ENCODE measurements at places on chromosomes 11 and 22. TPM values are rescaled to one million over a fixed set of nuclear protein-coding genes. Genes with fewer than 3 reads are reported as not detected.

- peak; percentile 85 for DNase-seq
These were observed 113.6 kb downstream of the MICAL3 start for GRCh38 chr22:17910561-17911311.

GRCh38 chr11:129364143-129364654, 11.4 kb upstream of the BARX2 start:
- DNase-seq, result peak; percentile 82

DNA sequence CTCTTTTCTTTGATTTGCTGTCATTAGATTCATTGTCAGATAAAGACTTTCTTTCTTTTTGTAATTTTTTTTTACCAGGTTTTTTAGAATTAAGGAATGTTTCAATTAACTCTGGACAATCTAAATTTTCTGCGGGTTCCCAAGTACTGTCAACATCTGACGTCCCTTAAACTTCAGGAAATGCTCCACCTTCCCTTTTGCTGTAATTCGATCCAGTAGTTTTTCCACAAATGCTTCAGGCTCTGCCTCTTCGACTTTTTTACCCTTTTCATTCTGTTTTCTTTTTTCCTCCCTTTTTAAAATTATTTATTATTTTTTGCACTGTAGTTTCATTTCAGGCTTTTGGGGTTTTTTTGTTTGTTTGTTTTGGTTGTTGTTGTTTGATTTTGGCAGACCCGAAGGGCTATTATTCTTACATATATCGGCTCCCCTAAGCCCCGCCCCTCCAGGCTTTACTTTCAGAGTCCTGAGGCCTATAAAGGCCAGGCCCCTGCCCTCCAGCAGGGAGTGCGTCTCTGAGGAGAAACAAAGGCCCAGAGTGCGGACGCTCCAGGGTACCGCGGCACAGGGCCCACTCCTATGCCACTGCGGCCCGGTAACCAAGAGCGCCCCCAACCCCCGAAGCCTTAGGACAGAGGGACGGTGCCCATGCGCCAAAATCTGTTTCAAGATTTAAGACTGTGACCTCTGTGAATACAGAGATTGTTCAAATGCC, 116.4 kb downstream of the TYR start:
- DNase-seq, result peak; percentile 12

- no peak for DNase-seq
These were observed 120.5 kb downstream of the CACNA1I start for GRCh38 chr22:39690881-39691605.

- DNase-seq, result no peak
These were observed 475.0 kb downstream of the MIAT start for GRCh38 chr22:27132400-27132799.

GRCh38 chr11:72609045-72609444, 65.2 kb downstream of the PDE2A start:
- peak; percentile 40 for DNase-seq

DNA sequence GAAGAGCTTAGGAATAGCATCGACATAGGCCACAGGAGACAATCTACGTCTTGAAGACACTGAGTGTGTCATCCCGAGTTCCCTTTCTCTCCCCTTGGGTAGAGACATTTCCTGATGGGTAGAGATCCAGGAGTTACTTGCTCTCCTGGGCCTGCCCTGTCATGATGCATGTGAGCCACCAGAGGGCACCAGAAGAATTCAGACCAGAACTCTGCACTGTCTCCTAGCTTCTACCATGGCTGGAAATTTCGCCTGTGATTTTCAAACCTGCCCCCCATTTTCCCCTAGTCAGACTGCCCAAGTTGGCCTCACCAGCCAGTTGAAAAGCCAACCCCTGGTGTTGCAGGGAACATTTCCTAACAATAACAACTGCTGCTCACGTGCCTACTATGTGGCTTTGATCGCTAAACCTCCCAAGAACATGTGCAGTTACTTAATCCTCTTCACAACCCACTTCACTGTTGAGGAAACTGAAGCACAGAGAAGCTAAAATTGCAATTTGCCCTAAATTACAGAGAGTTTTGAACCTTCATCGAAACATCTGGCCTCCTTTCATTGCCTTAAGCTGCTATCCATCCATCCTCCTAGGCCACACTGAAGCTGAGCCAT, 47.2 kb downstream of the C11orf58 start:
- peak; percentile 74 for DNase-seq

GRCh38 chr22:17866127-17866526, 91.9 kb upstream of the BID start:
- DNase-seq, result no peak

DNA sequence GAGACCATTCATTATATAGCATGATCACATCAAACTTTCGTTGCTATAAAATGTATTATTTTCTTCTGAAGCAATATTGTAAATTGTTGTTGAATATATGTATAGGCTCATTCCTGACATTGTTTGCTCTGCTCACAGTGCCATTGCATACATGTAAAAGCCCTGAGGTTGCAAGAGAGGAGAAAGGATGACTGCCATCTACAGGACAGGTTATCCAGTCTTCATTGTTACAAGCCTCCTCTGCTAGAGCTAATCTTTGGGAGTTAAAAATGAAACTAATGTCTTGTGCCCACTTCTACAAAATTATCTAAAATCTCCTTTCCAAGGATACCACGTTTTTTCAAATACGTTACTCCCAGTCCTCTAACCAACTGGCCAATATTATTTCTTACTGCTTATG, 16.4 kb upstream of the OR5AL1 start:
- DNase-seq, result no peak

GRCh38 chr11:16448123-16448717, 91.9 kb upstream of the SOX6 start:
- no peak for DNase-seq

DNA sequence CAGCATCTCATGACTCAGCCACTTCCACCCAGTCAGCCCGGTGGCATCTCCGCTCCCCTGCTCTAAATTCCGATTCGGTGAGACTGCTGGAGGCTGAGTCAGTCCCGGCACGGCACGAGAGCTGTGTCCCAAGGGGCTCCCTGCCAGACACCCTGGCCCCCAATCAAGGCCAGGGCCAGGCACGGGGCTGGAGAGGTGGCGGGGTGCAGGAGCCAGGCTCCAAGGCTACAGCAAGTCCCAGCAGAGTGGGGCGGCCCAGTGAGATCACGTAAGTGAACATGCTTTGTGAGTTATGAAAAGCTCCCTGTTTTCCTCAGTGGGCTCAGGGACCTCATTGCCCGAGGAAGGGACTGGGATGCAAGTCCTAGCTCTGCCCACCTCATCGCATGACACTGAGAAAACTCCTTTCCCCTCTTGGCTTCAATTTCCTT, 3.0 kb downstream of the C11orf68 start:
- DNase-seq, result peak; percentile 96

GRCh38 chr11:91825777-91826176, 398.8 kb upstream of the FAT3 start:
- DNase-seq, result no peak

DNA sequence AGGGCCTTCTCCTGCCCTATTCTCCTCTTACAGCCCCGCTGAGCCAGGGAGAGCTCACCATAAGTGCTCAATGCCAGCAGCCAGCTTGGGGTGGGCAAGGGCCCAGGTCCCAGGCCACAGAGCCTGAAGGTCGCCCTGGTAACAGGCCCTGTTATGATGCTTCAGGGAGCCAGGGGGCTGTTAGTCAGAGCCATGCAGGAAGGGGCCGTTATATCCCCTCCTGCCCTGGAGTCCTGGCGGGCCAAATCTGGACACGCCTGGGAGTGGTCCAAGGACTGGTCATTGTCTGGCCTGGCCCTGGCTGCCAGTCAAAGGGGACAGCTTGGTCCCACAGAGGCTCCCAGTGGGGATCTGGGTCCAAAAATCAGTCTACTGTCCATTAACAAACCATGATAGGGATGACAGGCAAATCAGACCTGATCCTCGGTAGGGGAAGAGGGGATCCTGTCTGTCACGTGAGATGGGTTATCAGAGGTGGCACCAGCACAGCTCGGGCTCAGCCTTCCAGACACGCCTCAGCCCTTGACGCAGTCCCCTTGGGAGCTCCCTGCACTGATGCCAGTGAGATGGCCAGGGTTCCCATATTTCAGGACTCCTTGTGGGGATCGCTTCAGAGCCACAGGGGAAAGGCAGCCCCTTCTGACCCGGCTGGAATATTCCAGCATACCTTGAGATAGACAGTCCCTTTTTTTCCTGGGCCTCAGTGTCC, 55.9 kb downstream of the LRRC32 start:
- DNase-seq, result no peak

DNA sequence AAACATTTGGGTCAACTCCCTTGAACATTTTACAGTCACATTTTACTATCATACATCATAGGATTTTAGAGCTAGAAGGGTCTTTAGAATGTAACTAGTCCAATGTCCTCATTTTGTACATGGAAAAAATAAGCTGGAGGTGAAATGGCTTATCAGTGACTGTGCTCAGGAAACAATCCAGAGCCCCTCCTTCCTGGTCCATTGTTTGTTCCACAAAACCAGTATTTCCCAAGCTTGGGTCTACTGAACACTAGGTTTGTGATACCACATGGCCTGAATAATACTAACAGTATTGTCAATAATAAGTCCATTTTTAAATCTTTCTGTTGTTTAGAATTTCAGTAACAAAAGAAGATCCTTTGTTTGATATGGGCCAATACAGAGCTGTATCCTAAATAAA, 27.1 kb downstream of the PDGFD start:
- DNase-seq, result no peak

DNA sequence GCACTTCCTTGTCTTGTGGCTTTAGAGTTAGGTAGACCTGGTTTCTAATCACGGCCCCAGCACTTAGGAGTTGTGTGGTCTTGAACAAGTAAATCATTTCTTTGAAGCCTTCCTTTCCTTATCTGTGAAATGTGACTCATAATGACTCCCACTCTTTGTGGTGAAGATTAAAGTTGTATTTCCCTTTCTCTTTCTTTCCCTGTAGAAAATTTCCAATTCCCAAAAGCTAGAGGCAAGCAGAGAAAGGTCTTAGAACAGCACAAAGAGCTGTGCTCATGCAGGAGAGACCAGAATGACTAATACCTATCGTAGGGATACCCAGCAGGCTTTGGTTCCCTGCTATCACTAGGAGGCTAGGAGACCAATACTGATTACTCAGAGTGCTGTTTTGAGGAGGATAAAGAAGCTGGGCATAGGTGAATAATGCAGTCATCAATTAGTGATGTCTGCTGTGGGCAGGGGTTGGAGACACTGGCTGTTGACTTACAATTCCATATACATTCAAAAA, 270.7 kb upstream of the SYN3 start:
- DNase-seq, result peak; percentile 9

- no peak for DNase-seq
These were observed 5.7 kb downstream of the AMBRA1 start for GRCh38 chr11:46588131-46588530.

DNA sequence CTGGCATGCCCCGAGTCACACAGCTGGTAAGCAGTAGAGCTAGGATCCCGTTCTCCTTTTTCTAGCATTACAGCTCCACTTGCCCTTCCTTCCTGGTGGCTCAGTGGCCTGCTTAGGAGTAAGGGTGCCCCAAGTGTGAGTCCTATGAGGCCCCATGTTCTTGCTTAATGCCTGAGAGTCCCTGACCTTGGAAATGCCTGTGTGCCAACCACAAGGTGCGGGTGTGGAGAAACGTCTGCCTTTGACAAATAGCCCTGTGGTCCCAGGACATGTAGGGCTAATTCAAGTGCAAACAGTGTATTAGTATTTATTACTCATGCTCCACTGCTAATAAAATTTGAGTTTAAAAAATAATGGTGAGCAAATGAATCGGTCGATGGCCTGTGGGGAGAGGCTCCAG, 18.4 kb downstream of the GRIK4 start:
- no peak for DNase-seq

DNA sequence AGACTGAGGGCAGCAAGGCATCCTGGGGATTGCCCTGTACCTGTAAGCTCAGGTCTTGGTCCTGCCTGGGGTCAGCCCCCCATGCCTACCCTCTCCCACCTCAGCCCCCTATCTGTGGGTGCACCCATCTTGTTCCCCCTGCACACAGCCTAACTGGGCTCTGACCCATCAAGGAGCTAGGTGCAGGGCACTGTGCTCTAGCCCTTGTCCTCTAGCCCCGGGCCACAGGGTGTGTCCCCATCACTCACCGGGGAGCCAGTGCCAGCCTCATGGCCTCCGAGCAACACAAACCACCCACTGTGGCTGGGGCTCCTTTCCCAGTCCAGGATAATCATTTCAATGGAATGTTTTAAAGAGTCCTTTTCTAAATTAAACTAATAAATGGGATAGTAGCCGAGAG, 293.9 kb upstream of the PLET1 start:
- DNase-seq, result no peak

The MS4A15 gene
- not detected for total RNA-seq

The DDIAS gene
- 1.9 TPM for total RNA-seq

The BIK gene
- 0.86 TPM for total RNA-seq

The OR2AG2 gene
- total RNA-seq, result 0.32 TPM

The SLC5A1 gene
- total RNA-seq, result not detected

The HTR3B gene
- total RNA-seq, result not detected
